ENCODE measurements at places on chromosomes 1 and 21.
A peak's percentile ranks its signal among the peaks of the same experiment; 100 is the strongest.

GRCh38 chr1:76075877-76076276 lies 1.3 kb downstream of the ST6GALNAC3 start:
- H3K36me3 ChIP-seq: no peaks in the 10 kb centered on the region
- peaks cover 3% of the 10 kb centered on the region for H3K27me3 ChIP-seq
- DNase-seq: no peak
- peaks cover 15% of the 10 kb centered on the region for H3K4me1 ChIP-seq

DNA sequence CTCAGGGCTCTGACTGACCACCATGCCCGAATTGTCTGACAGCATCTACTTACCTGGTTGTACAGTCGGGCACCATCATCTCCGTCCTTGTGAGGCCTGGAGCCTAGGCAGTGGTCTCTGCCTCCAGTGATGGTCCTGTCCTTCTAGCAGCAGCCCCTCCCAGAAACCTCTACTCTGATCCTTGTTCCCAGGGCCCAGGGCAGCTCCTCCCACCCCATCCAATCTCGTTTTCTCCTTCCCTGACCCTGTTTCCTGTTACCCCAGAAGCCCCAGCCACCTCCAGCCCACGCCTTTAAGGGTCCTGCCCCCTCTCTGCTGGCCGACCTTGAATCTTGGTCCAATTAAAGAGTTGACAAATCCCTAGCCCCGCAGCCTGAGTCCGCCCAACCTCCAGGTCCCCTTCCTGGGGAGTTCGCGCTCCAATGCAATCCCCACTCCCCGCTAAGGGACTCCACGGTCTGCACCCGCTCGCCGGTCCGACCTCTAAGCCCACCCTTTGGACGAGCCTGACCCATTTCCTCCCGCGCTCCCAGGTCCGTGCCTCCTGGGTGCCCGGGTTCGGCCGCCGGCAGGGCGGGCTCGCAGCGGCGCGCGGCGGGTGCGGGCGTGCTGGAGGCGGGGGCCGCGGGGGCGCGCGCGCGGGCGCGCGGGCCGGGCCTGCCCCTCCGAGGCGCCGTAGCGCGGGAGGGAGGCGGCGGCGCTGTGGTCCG lies at the start of gene B4GALT2:
Gene B4GALT2 (plus strand): TSS at position 660 of the 710 bp plus-strand sequence. CDS start 1,951 bp downstream, outside the sequence.
- peak; percentile 78 for DNase-seq
- peaks cover 13% of the 10 kb centered on the region for H3K36me3 ChIP-seq
- H3K4me3 ChIP-seq: peak within 1 kb of the TSS; percentile 85
- H3K27ac ChIP-seq: peak within 1 kb of the TSS; percentile 65
- H3K4me1 ChIP-seq: peaks cover 62% of the 10 kb centered on the region

- H3K4me3 ChIP-seq: no peak overlapping the region
These were observed 8.6 kb upstream of the IL20 start for GRCh38 chr1:206856674-206857464.

DNA sequence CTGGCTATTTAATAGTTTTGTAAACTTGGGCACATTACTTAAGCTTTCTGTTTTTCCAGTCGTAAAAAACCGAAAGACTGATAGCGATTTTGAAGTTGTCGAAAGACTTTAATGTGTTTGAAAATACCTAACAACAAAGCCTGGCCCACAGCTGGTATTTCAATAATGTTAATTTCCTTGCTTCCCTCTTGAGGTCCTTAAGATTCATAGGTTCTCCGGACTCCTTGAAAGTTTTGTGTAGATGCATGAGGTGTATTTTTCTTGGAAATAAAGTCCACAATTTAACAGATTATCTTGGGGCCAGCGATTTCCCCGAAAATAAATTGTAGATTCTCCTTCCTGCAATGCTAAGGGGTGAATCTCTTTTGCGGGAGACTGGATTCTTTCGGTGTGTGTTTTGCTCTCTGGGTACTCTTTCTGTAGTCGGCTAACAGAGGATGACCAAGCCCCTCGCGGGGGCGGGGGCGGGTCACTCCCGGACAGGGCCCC lies 735 bp upstream of the YTHDF2 start:
- H3K27ac ChIP-seq: peak overlapping the region; percentile 99
- H3K4me3 ChIP-seq: peak overlapping the region; percentile 97
- peaks cover 17% of the 10 kb centered on the region for H3K36me3 ChIP-seq
- H3K4me1 ChIP-seq: peaks cover 43% of the 10 kb centered on the region
- no peaks in the 10 kb centered on the region for H3K27me3 ChIP-seq

GRCh38 chr21:43603233-43603626 lies 56.1 kb downstream of the HSF2BP start:
- peaks cover 23% of the 10 kb centered on the region for H3K4me1 ChIP-seq
- peak overlapping the region; percentile 69 for H3K27ac ChIP-seq

GRCh38 chr1:114024049-114024448 lies 44.8 kb downstream of the OLFML3 start:
- H3K4me1 ChIP-seq: no peaks in the 10 kb centered on the region
- no peaks in the 10 kb centered on the region for H3K36me3 ChIP-seq
- DNase-seq: no peak
- no peak overlapping the region for H3K4me3 ChIP-seq
- no peak overlapping the region for H3K27ac ChIP-seq

- peak overlapping the region; percentile 79 for H3K4me3 ChIP-seq
- no peaks in the 10 kb centered on the region for H3K27me3 ChIP-seq
- H3K27ac ChIP-seq: peak overlapping the region; percentile 72
- no peaks in the 10 kb centered on the region for H3K36me3 ChIP-seq
These were observed 2.0 kb downstream of the CSRP1 start for GRCh38 chr1:201504799-201505502.

GRCh38 chr1:57112148-57112547 lies 146.3 kb upstream of the C8B start:
- no peaks in the 10 kb centered on the region for H3K36me3 ChIP-seq
- H3K27ac ChIP-seq: no peak overlapping the region
- no peaks in the 10 kb centered on the region for H3K4me1 ChIP-seq
- H3K4me3 ChIP-seq: no peak overlapping the region

- no peak overlapping the region for H3K4me3 ChIP-seq
- no peak for DNase-seq
- H3K27me3 ChIP-seq: no peaks in the 10 kb centered on the region
- H3K4me1 ChIP-seq: no peaks in the 10 kb centered on the region
- no peak overlapping the region for H3K27ac ChIP-seq
These were observed 204.7 kb upstream of the ZRANB2 start for GRCh38 chr1:71285529-71285928.

DNA sequence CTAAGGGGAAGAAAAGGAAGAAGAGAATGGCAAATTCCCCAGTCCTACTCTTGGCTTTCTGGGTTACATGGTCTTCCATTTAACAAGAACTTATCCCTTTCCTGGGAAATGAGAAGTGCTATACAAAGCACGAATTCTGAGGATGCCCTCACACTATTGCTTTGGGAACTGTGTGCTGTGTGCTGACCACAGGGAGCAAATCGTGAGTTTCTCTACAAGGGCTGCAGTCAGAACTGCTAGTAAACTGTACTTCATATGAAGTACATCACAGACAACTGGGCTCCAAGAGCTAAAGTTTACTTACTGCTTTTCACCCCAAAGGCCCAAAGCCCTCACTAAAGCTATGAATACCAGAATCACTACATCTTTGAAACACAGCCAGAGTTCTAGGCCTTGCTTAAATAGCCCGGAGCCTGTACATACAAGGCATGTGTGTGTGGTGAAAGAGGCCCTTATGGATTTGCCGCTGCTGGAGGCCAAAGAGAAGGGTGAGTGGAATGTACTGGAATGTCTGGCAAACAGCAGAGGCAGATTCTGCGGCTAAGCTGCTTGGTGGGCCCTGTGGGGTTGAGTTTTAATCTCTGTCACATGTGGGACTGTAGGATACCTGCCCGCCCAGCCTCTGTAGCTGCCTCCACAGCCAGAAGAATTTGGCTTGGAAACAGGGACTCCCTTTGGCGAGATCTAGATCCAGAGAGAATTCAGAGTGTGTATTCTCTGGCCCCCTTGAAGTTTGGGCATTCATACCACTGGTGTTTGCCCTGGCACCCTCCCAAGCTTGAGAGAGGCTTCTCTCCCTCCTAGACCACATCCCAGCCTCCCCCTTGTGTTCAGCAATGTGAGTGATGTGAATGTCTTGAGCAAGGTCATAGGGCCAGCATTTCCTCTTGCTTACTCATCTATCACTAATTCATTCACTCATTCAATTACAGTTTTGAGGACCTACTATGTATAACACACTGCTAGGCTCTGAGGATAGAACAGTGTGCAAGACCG lies 21.9 kb upstream of the TRIM67 start:
- H3K4me1 ChIP-seq: peaks cover 7% of the 10 kb centered on the region
- H3K36me3 ChIP-seq: no peaks in the 10 kb centered on the region
- no peaks in the 10 kb centered on the region for H3K27me3 ChIP-seq
- DNase-seq: no peak
- no peak overlapping the region for H3K4me3 ChIP-seq

DNA sequence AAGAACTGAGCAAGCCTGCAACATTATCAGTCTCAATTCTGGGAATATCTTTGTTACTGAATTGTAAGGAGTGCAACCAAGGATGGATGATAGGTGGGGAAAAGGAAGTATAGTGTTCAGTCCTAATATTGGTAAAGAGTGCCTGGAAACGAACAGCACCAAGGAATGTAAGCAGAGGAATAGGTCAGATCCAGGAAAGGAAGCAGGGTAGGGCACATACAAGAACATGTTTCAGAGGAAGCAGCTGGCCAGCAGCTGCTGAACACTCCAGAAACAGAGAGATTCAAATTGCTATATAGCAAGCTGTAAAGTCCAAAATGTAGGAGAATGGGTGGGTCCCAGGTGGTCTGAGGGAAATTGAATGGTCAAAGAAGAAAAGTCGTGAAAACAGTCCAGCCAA lies 37.9 kb downstream of the CRB1 start:
- no peaks in the 10 kb centered on the region for H3K27me3 ChIP-seq
- no peak for DNase-seq
- H3K36me3 ChIP-seq: no peaks in the 10 kb centered on the region
- no peak overlapping the region for H3K4me3 ChIP-seq
- H3K27ac ChIP-seq: no peak overlapping the region

GRCh38 chr1:215744419-215744818 lies 177.3 kb downstream of the KCTD3 start:
- H3K4me3 ChIP-seq: no peak overlapping the region
- H3K27ac ChIP-seq: no peak overlapping the region
- no peaks in the 10 kb centered on the region for H3K4me1 ChIP-seq
- H3K36me3 ChIP-seq: no peaks in the 10 kb centered on the region
- no peak for DNase-seq
- no peaks in the 10 kb centered on the region for H3K27me3 ChIP-seq

DNA sequence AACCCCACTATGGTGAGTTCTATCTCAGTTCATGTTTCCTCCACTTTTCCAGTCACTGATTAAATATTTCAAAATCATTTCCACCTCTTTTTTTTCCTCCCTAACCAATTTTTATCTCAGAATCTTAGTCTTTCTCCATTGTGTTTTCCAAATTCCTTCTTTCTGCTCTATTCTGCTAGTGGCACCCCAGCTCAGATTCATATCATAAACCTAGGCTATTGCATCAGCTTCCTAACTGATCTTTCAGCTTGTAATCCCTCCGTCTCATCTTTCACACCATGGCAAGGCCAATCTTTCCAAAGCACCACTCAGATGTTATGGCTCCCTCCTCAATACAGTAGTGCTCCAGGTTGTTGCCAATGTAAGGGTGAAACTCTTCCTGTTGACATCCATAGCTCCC lies 631.9 kb downstream of the PLPP3 start:
- no peak for DNase-seq
- H3K27ac ChIP-seq: no peak overlapping the region
- H3K4me1 ChIP-seq: peaks cover 7% of the 10 kb centered on the region
- H3K36me3 ChIP-seq: no peaks in the 10 kb centered on the region
- no peaks in the 10 kb centered on the region for H3K27me3 ChIP-seq

- H3K27me3 ChIP-seq: no peaks in the 10 kb centered on the region
- peak overlapping the region; percentile 19 for H3K4me3 ChIP-seq
- H3K4me1 ChIP-seq: peaks cover 60% of the 10 kb centered on the region
- H3K27ac ChIP-seq: peak overlapping the region; percentile 74
These were observed 5.8 kb downstream of the IFI16 start for GRCh38 chr1:159015440-159015909.

GRCh38 chr1:40435876-40436275 lies 14.4 kb upstream of the ZFP69B start:
- H3K27me3 ChIP-seq: no peaks in the 10 kb centered on the region
- H3K4me3 ChIP-seq: no peak overlapping the region
- no peak overlapping the region for H3K27ac ChIP-seq
- no peaks in the 10 kb centered on the region for H3K4me1 ChIP-seq
- H3K36me3 ChIP-seq: no peaks in the 10 kb centered on the region
- no peak for DNase-seq

Measured in suprapubic skin (tissue), 4 donors.